Endothelial cell of umbilical vein (primary cell): ENCODE measurements at places on chromosomes 13 and 19. TPM values are rescaled to one million over a fixed set of nuclear protein-coding genes. Genes with fewer than 3 reads are reported as not detected.

TMEM145 gene
- total RNA-seq = not detected in 2 replicates

ADGRE3 gene
- not detected in 2 replicates for total RNA-seq

SELENOV gene
- not detected in 2 replicates for total RNA-seq

LINGO3 gene
- total RNA-seq = not detected in 2 replicates

C19orf18 gene
- 0.37 and 0.64 TPM in 2 replicates for total RNA-seq

ANKRD24 gene
- total RNA-seq = 0.18 and 0.27 TPM in 2 replicates

ZNF285 gene
- 3.6 and 4.6 TPM in 2 replicates for total RNA-seq

ZNF888 gene
- 2.9 and 3.9 TPM in 2 replicates for total RNA-seq

KIRREL2 gene
- total RNA-seq = not detected in 2 replicates

LILRB3 gene
- total RNA-seq = not detected in 2 replicates

OR7D2 gene
- total RNA-seq = not detected in 2 replicates

SLC6A16 gene
- total RNA-seq = 1.6 and 3.6 TPM in 2 replicates

NLRP7 gene
- total RNA-seq = not detected in 2 replicates

THSD8 gene
- total RNA-seq = 13.2 and 15.9 TPM in 2 replicates

SIGLEC12 gene
- not detected in 2 replicates for total RNA-seq

GFY gene
- total RNA-seq = not detected in 2 replicates

RNF225 gene
- 0.58 TPM in 1 of 2 replicates, not detected in the other for total RNA-seq

SYDE1 gene
- 35.3 and 38.2 TPM in 2 replicates for total RNA-seq

C1QTNF9 gene
- not detected in 2 replicates for total RNA-seq

NLRP5 gene
- total RNA-seq = not detected in 2 replicates

ZNF714 gene
- total RNA-seq = 11.2 and 15.0 TPM in 2 replicates

ERICH6B gene
- total RNA-seq = not detected in 2 replicates

CEACAM20 gene
- total RNA-seq = not detected in 2 replicates

CYP2A6 gene
- total RNA-seq = not detected in 2 replicates

TBXA2R gene
- total RNA-seq = 2.9 and 3.4 TPM in 2 replicates

CBY2 gene
- not detected in 2 replicates for total RNA-seq

PALM gene
- 24.2 and 31.8 TPM in 2 replicates for total RNA-seq

HSH2D gene
- total RNA-seq = not detected in 2 replicates

LILRB5 gene
- total RNA-seq = not detected in 2 replicates

PSG4 gene
- 3.6 TPM in 1 of 2 replicates, not detected in the other for total RNA-seq

NAA16 gene
- 24.1 and 26.1 TPM in 2 replicates for total RNA-seq

LHFPL6 gene
- 16.6 and 17.5 TPM in 2 replicates for total RNA-seq

FGF22 gene
- not detected in 2 replicates for total RNA-seq

ZNF443 gene
- 3.2 and 3.4 TPM in 2 replicates for total RNA-seq

NCR1 gene
- total RNA-seq = 0.44 TPM in 1 of 2 replicates, not detected in the other

LCP1 gene
- 0.14 and 0.38 TPM in 2 replicates for total RNA-seq

ICAM5 gene
- total RNA-seq = 0.40 TPM in 1 of 2 replicates, not detected in the other

FUZ gene
- total RNA-seq = 14.0 and 15.3 TPM in 2 replicates

KIR3DL1 gene
- not detected in 2 replicates for total RNA-seq

GJB2 gene
- total RNA-seq = not detected in 2 replicates

LHB gene
- total RNA-seq = not detected in 2 replicates

PLPPR2 gene
- 22.8 and 23.7 TPM in 2 replicates for total RNA-seq

CPB2 gene
- total RNA-seq = not detected in 2 replicates
